ENCODE measurements at places on chromosomes 13 and 19.

DNA sequence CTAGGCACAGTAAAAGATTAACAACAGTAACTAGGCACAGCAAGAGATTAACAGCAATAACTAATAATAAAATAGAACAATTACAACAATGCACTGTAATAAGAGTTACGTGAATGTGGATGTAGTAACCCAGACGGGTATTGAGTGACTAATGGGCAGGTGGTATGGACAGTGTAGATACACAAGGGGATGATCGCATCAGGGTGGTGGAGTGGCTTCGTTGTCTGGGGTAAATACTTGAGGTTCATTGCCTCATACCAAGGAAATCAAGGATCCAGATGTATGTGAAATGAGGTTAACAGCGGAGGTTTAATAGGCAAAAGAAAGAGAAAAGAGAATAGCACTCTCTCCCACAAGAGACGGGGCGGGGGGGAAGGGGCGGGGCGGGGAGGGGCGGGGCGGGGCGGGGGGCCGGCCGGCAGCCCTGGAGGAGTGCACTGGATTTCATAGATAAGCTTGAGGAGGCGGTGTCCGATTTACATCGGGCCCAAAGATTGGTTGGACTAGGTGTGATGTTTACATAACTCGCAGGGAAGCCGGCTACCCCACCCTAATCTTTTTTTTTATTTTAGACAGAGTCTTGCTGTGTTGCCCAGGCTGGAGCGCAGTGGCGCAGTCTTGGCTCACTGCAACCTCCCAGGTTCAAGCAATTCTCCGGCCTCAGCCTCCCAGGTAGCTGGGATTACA, 106.3 kb downstream of the KCTD15 start:
- DNase-seq = no peak

DNA sequence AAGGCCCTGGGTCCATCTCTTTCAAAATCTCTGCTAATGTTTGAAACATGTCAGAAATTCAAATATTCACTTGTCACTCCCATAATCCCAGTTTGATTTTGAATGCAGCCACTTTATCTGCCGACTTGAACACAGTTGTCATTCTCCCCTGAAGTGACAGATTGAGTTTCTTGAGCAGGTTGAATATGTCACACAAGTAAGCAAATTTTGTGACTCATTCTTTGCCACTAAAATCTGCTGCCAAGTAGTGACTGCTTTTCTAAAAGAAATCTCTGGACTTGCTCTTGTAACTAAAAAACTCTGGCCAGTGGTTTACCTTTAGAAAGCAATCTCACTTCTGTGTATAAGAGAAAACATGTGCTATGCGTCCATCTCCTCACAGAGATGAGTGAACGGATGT, 357.1 kb downstream of the LMO7 start:
- DNase-seq = no peak

GRCh38 chr13:25468325-25469168, 96.8 kb downstream of the ATP8A2 start:
- no peak for DNase-seq

- DNase-seq = no peak
Observed at GRCh38 chr13:44921246-44921877, 67.9 kb downstream of the NUFIP1 start.

- peak; percentile 63 for DNase-seq
Observed at GRCh38 chr13:50208826-50209335, 193.6 kb downstream of the KCNRG start.

- DNase-seq = no peak
Observed at GRCh38 chr13:96844195-96844594, 150.1 kb downstream of the OXGR1 start.

- no peak for DNase-seq
Observed at GRCh38 chr13:99027260-99027659, 49.4 kb upstream of the DOCK9 start.

GRCh38 chr19:55071129-55071502, 4.6 kb upstream of the EPS8L1 start:
- no peak for DNase-seq

- peak; percentile 43 for DNase-seq
Observed at GRCh38 chr13:21075379-21076249, 14.2 kb upstream of the LATS2 start.

- no peak for DNase-seq
Observed at GRCh38 chr19:40274585-40275544, 10.3 kb downstream of the AKT2 start.

- no peak for DNase-seq
Observed at GRCh38 chr19:55648585-55649267, 714 bp downstream of the CCDC106 start.

DNA sequence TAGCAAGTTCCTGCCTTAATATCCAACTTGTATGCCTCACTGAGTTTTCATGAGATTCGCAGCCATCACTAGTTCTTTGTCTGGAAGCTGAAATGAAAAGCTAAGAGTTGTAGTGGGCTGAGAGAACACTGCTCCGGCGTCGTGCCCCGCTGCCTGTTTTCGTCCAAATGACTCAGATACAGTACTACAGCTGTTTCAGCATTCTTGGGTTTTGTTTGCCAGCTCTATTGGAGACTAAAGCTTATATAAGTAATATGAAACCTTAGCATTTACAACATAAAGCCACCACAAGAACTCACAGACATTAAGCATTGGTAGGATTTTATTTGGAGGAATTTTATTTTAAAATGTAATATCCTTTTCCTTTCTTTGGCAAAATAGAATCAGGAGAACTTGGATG, 299.7 kb downstream of the DLEU7 start:
- DNase-seq = no peak

- no peak for DNase-seq
Observed at GRCh38 chr13:32140109-32140508, 108.5 kb downstream of the FRY start.

- no peak for DNase-seq
Observed at GRCh38 chr13:80082396-80083080, 258.4 kb downstream of the SPRY2 start.

GRCh38 chr19:1009041-1009980, 9.1 kb downstream of the GRIN3B start:
- no peak for DNase-seq

GRCh38 chr19:41376241-41376997, at the start of gene TMEM91:
Gene TMEM91, plus strand, starts transcription at chr19:41376533. Its CDS starts 1,777 bp downstream, at chr19:41378310.
- DNase-seq = no peak

GRCh38 chr13:42981853-42982252, 10.2 kb downstream of the EPSTI1 start:
- DNase-seq = no peak

DNA sequence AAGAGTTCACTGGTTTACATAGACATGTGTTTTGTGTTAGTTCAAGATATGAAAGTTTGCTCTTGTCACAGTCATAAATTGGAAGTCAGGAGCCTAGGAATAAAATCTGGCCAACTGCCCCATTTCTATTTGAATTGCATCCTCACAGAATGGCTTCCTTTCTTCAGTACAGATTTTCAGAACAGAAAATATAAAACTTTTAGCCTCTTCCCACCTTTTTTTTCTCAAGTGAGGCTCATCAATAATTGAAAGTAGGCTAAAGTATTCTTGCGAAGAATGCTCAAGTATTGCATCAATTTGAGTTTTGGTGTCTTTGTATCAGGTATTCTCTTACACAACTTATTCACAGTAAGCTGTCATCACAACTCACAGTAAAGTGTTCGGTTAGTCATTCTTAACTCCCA, 802.7 kb downstream of the PCDH9 start:
- DNase-seq = no peak

GRCh38 chr13:50664951-50665350, 178.5 kb downstream of the DLEU7 start:
- DNase-seq = no peak

All from GF-D8 (cell line).